ENCODE measurements at places on chromosomes 5 and 9. TPM values are rescaled to one million over a fixed set of nuclear protein-coding genes. Genes with fewer than 3 reads are reported as not detected.

The HTR4 gene
- not detected for total RNA-seq

The MTAP gene
- 18.3 TPM for total RNA-seq

GRCh38 chr5:141633871-141634561, 2.6 kb downstream of the HDAC3 start:
- H3K27me3 ChIP-seq = no peaks in the 10 kb centered on the region
- no peak overlapping the region for H3K27ac ChIP-seq
- H3K36me3 ChIP-seq = peaks cover 11% of the 10 kb centered on the region

DNA sequence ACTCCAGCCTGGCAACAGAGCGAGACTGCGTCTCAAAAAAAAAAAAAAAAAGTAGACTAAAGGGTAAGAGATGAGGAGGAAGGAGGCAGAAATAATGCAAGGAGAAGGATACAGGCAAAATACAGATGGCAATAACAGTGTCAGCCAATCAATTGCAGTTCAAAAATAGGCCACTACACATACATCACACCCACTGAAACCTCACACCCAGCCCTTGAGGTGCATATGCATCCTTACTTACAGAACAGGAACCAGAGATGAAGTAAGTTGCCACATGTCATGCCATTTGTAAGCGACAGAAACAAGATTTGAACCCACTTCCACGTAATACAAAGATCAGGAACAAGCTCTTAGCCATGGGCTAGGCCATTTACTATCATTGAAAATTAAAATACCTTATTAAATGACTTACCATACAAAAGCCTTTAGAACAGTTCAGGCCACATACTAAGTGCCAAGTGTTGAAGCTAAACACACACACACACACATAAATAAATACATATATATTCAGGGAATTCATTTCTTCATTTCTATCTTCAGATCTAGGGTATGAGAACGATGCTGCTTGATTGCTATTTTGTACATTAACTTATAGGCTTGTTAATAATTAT, 98.4 kb downstream of the FNBP1 start:
- peaks cover 72% of the 10 kb centered on the region for H3K4me1 ChIP-seq
- H3K36me3 ChIP-seq = peaks cover 7% of the 10 kb centered on the region
- no peak overlapping the region for H3K4me3 ChIP-seq
- peak overlapping the region; percentile 79 for H3K27ac ChIP-seq
- H3K27me3 ChIP-seq = no peaks in the 10 kb centered on the region

GRCh38 chr5:96649681-96650540, 12.3 kb upstream of the CAST start:
- no peak overlapping the region for H3K4me3 ChIP-seq
- H3K4me1 ChIP-seq = no peaks in the 10 kb centered on the region
- no peaks in the 10 kb centered on the region for H3K36me3 ChIP-seq
- H3K27me3 ChIP-seq = no peaks in the 10 kb centered on the region
- no peak overlapping the region for H3K27ac ChIP-seq

- no peak overlapping the region for H3K4me3 ChIP-seq
- H3K36me3 ChIP-seq = no peaks in the 10 kb centered on the region
- DNase-seq = no peak
- H3K27me3 ChIP-seq = no peaks in the 10 kb centered on the region
Measured at GRCh38 chr9:120080849-120081248, 499.1 kb downstream of the CDK5RAP2 start.

GRCh38 chr5:67215519-67216471, 19.2 kb upstream of the CD180 start:
- H3K27ac ChIP-seq = no peak overlapping the region
- H3K4me3 ChIP-seq = no peak overlapping the region
- H3K36me3 ChIP-seq = no peaks in the 10 kb centered on the region
- no peaks in the 10 kb centered on the region for H3K27me3 ChIP-seq
- DNase-seq = no peak

GRCh38 chr5:43336159-43336558, 22.9 kb upstream of the HMGCS1 start:
- no peaks in the 10 kb centered on the region for H3K36me3 ChIP-seq
- no peak overlapping the region for H3K4me3 ChIP-seq
- DNase-seq = no peak
- H3K27ac ChIP-seq = no peak overlapping the region
- H3K27me3 ChIP-seq = no peaks in the 10 kb centered on the region

The RORB gene
- total RNA-seq = 0.66 TPM

The TAS2R1 gene
- total RNA-seq = not detected

DNA sequence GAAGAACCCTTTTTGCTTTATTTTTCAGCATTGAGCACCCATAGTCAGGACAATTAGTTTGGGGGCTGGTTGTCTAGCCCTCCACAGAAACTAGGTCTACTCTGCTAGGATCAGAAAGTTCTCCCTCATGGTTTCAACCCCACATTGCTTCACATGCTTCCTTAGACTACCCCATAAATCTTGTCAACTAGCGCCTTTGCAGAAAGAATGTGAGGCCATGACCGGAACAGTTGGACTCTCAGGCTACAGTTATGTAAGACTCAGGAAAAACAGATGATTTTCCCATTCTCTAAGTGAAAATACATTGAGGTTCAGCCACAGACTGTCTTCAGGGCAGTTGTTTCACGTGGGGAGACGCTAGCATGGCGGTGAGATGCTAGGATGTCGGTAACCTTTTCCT, 255.6 kb downstream of the NR3C1 start:
- peaks cover 71% of the 10 kb centered on the region for H3K4me1 ChIP-seq
- no peak overlapping the region for H3K4me3 ChIP-seq
- H3K27me3 ChIP-seq = no peaks in the 10 kb centered on the region
- H3K27ac ChIP-seq = peak overlapping the region; percentile 62
- DNase-seq = no peak
- peaks cover 35% of the 10 kb centered on the region for H3K36me3 ChIP-seq

The NOL8 gene
- total RNA-seq = 21.5 TPM

GRCh38 chr9:15403155-15403554, 19.5 kb upstream of the SNAPC3 start:
- H3K4me1 ChIP-seq = no peaks in the 10 kb centered on the region
- H3K27me3 ChIP-seq = no peaks in the 10 kb centered on the region
- H3K27ac ChIP-seq = no peak overlapping the region
- H3K4me3 ChIP-seq = no peak overlapping the region
- no peaks in the 10 kb centered on the region for H3K36me3 ChIP-seq

DNA sequence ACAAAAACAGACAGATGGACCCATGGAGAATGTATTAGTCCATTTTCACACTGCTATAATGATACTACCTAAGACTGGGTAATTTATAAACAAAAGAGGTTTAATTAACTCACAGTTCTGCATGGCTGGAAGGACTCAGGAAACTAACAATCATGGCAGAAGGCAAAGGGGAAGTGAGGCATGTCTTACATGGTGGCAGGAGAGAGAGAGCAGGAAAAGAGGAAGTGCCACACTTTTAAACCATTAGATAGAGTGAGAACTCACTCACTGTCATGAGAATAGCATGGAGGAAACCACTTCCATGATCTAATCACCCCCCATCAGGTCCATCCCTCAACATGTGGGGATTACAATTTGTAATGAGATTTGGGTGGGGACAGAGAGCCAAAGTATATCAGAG, 808.9 kb downstream of the CDH12 start:
- H3K4me3 ChIP-seq = no peak overlapping the region
- no peaks in the 10 kb centered on the region for H3K27me3 ChIP-seq
- H3K36me3 ChIP-seq = no peaks in the 10 kb centered on the region
- H3K4me1 ChIP-seq = no peaks in the 10 kb centered on the region
- H3K27ac ChIP-seq = no peak overlapping the region

DNA sequence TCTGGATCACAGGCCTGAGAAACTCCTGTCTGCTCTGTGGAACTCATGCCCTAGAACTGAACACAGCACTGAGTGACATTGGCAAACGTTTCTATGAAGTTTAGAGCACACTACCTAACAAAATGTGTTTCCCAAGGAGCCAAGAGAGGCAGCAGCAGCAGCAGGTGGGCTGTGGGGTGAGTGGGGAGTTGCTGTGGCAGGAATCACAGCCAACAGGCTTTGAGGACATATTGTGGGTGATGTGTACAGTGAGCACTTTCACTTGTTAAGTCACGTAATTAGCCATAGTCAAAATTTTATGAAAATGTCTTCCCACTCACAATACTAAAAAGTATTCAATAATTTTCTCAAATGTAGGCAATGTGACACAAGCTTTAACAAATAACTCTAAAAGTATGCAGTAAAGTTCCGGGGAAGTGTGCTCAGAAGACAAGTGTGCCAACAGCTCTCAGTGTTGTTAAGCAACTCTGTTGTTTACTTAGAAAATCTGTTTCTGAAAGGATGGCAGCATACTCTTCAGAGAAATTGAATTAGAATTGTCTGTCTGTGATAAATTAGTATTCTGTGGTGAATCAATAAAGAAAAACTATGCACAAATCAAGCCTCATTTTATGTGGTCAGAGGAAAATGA, 482.1 kb downstream of the SEMA5A start:
- H3K27me3 ChIP-seq = no peaks in the 10 kb centered on the region
- DNase-seq = peak; percentile 75
- H3K36me3 ChIP-seq = no peaks in the 10 kb centered on the region
- no peaks in the 10 kb centered on the region for H3K4me1 ChIP-seq

The FLT4 gene
- 10.8 TPM for total RNA-seq
